ENCODE measurements at places on chromosomes 7 and 10.

DNA sequence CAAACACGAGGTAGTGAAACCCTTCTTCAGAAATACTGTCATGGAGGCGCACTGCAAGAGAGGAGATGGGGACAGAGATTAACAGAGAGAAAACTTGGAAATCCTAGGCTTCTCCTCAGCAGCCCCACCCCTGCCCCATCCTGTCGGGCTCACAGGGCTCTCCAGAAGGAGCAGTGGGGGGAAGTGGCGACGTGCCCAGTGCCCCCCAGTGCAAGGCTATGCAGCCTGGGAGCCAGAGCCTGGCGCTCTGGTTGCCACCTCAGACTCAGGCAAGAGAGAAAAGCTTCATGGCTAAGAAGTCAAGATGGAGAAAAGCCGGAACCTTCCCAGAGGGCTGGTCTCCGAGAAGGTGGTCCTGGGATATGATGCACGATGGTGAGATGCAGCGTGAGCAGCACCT, 21.2 kb downstream of the CAMK2G start:
- DNase-seq, result no peak

DNA sequence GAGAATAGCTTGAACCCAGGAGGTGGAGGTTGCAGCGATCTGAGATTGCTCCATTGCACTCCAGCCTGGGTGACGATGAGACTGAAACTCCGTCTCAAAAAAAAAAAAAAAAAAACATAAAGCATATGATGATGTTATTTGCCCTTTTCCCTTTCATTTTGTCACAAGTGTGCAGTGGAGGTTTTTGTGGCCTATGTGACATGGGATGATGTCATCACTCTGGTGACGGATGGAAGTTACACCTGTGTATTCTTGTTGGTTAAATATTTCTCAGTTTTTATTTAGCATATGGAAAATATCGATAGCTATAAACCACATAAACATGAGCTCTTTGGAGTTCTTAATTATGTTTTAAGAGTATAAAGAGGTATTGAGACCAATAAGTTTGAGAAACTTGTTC, 71.8 kb upstream of the EMX2 start:
- no peak for DNase-seq

- no peak for DNase-seq
These were observed 31.2 kb upstream of the ZNF438 start for GRCh38 chr10:31062856-31063255.

DNA sequence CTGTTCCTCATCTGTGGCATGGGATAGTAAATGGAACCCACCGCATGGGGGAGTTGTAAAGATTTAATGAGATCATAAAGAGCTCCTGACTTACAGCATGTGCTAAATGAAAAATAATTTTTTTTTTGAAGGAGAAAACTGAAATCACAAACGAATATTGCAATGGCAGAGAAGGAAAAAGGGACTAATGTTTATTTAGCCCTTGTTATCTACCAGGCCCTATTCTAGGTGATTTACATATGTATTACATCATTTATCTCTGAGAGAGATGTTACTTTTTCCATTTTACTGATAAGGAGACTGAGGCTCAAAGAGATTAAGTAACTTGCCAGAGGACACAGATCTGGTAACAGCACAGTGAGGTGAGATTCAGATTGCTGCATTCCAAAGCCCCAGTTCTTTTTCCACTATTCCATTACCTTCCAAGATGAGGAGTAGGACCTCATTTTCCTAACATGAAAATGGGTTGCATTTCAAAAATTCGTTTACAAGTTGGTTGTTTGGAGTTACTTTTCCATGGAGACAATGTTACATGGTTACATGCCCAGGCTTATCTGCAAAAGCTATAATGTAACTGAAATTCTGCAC, 28.6 kb downstream of the VCL start:
- DNase-seq, result no peak

GRCh38 chr10:74962517-74962916, 136.1 kb downstream of the KAT6B start:
- no peak for DNase-seq

DNA sequence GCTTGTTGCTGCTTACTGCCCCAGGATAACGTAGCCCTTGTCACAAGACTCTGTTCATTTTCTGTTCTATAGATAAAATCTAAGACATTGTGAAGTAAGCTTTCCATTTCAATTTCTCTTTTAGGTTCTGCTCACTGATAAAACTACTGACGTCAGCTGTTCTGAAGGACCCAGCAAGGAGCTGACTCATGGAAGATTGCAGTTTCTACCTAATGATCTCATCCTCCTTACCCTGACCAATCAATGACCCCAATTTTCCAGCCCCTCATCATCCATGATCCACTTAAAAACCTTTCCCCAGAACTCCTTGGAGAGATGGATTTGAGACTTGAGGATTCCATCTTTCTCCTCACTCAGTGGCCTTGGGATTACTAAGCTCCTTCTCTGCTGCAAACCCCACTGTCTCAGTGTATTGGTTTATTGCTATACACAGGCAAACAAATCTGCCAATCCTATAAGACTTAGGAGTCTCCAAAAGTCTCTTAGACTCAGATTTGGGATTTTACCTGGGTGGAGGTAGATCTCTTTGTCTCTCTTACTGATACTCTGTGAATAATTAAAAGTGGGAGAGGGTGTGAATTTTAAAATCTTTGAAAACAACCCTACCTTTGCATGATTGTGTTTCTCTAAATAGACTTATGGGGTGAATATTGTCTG, 109.2 kb upstream of the TRIM24 start:
- DNase-seq, result no peak

DNA sequence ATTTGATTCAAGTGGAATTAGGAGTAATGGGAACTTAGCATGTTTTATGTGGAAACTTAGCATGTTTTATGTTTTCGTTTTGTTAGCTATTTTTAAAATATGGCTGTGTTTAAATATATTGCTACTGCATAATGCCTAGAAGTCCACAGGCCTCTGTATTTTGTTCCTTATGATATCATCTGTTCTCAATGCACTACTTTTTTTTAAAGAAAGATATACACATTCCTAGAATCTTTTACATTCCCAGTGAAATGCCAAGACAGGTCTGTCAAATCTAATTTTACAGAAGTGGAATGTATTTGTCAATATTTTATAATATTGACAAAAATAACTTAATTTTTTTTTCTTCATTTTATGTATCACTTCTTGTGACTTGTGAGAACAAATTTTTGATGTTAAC, 51.6 kb downstream of the ST7 start:
- DNase-seq, result no peak

- peak; percentile 83 for DNase-seq
These were observed 83.9 kb upstream of the SMIM30 start for GRCh38 chr7:113202284-113202683.

GRCh38 chr7:137741443-137741842, 105.3 kb downstream of the DGKI start:
- DNase-seq, result no peak

- no peak for DNase-seq
These were observed 12.0 kb downstream of the DRGX start for GRCh38 chr10:49383853-49384252.

DNA sequence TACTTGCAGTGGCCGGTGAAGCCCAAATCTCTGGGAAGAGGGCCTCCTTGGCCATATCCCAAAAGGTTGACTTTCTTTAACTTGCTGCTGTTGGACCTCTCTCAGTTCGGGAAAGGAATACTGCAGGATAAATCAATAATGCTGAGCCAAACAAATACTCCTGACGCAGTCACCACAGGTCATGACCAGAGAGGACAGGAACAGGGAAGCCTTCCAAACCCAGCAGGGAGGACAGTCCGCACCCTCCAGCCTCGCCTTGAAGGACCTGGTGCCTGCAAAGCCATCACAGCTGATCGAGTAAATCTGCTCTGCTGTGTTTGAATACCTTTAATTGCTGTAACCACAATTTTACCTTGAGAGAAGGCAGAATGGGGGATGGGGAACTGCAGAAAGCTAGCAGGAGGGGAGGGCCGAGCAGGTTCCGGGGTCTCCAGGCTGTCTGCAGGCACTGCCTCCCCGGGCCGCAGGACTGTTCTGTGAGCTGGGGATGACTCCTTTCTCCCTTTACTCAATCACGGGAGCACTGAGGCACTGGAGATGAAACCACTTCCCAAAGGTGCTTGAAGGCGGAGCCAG, 20.8 kb upstream of the INSIG1 start:
- no peak for DNase-seq

DNA sequence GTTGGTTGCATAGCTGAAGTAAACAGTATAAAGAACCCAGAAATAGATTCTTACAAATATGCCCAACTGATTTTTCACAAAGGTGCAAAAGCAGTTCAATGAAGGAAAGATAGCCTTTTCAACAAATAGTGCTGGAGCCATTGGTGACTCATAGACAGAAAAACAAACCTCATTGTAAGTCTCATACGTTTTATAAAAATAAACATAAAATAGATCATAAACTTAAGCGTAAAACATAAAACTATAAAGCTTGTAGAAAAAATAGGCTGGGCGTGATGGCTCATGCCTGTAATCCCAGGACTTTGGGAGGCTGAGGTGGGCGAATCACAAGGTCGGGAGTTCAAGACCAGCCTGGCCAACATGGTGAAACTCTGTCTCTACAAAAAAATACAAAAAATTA, 318.8 kb upstream of the IGFBP3 start:
- DNase-seq, result no peak

GRCh38 chr10:114356751-114357514, 47.4 kb downstream of the AFAP1L2 start:
- no peak for DNase-seq

DNA sequence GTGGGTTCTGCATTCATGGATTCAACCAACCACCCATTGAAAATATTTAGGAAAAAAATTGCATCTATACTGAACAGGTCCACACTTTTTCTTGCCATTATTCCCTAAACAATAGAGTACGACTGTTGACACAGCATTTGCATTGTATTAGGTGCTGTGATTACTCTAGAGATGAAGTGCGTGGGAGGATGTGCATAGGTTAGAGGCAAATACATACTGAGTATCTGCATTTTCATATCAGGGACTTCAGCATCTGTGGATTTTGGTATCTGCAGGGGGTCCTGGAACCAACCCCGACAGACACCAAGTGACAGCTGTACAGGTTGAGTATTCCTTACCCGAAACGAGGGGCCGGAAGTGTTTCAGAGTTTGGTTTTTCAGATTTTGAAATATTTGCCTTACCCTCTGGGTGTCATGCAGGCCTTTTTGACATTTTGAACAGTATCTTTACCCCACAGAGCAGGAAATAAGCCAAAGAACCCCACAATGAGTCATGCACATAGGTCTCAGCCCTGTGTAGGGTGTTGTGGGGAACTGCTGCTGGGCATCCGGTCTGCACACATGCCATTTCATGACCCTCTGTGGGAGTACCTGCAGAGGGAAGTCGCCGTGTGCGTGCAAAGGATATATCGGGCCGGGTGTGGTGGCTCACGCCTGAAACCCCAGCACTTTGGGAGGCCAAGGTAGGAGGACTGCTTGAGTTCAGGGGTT, 14.5 kb downstream of the NUDT5 start:
- DNase-seq, result no peak

DNA sequence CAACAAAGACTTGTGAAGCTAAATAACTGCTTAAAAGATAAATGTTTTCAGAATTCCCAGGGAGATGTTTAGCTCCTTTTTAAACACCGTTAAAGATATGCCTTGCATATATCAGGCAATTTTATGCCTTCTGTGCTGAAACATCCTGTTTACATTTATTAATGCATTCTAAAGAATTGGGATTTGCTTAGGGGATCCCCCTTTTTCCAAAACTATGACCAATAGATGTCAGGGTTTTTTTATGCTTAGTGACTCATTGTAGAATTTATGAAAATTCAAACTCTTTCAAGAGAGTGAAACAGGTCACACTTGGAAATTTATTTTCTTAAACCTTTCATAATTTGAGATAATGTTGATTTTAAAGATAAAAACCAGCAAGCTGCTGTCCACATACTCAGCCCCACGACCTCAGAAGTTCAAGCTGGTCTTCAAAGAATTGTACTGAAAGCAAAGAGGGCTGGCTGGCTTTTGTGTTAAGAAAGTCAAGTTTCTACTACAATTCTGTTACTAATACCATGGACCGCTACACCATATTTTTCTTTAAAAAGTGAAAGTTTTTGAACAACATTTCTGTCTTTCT, 411.8 kb downstream of the ETV1 start:
- DNase-seq, result no peak

DNA sequence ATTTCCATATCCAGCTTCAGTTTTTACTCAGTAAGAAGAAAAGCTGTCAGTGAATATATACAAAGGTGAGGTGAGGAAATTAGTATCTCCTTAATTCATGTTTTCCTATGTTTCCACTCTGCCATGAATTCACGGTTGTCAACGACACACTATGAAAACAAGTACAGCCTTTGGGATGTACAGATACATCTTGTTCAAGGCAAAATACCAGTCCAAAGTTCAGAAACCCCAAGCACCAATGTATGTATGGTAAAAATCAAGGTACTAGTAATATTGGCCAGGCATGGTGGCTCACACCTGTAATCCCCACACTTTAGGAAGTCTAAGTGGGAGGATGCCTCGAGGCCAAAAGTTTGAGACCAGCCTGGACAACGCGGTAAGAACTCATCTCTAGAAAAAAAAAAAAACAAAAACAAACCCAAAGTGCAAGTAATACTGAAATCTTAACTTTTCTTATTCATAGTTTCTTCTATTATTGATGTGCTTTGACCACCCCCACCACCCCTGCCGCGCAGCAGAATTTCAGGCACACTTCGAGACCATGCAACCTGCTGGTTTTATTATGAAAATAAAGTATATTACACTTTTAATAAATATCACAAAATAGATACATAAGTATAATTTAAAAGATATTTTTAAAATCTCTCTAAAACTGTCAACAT, 3.5 kb downstream of the ESYT2 start:
- DNase-seq, result no peak

DNA sequence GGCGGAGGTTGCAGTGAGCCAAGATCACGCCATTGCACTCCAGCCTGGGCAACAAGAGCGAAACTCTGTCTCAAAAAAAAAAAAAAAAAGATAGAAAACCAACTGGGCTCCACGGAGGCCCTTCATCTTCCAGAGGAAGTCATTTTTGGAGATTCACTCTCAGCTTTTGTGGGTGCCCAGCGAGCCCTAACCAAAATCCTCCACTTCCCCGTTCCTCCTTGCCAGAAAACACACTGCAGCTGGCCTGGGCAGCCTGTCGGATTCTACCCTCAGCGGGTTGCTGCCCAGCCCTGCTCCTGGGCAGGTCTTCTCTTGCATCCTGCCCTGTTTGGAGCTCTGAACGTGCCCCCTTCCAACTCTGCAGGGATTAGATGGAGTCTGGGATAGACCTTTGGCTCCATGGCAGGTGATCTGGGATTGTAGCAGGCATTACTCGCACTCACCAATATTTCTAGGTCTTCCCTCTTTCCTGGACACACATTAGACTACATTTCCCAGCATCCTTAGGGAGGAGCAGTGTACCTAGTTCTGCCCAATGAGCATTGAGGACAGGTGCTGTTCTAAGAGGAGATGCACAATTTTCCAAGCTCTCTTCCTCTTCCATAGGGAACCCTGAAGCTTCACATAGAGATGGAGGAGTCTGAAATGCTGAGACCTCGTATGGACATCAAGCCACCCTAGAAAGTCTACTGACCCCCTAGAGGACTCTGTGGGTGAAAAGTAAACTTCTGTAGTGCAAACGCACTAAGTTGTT, 4.6 kb downstream of the GRID2IP start:
- no peak for DNase-seq

- DNase-seq, result no peak
These were observed 96.6 kb upstream of the NPTX2 start for GRCh38 chr7:98520356-98520951.

All from NCI-H187 treated with DMSO at 0.1 percent for 48 hours (cell line).